ENCODE measurements at places on chromosomes 13 and 19. TPM values are rescaled to one million over a fixed set of nuclear protein-coding genes. Genes with fewer than 3 reads are reported as not detected.

GRCh38 chr13:28744656-28745055 is 25.9 kb upstream of the SLC46A3 start:
- no peak for DNase-seq

The ZNF66 gene
- total RNA-seq, result 5.2 TPM

The KLK3 gene
- total RNA-seq, result not detected

DNA sequence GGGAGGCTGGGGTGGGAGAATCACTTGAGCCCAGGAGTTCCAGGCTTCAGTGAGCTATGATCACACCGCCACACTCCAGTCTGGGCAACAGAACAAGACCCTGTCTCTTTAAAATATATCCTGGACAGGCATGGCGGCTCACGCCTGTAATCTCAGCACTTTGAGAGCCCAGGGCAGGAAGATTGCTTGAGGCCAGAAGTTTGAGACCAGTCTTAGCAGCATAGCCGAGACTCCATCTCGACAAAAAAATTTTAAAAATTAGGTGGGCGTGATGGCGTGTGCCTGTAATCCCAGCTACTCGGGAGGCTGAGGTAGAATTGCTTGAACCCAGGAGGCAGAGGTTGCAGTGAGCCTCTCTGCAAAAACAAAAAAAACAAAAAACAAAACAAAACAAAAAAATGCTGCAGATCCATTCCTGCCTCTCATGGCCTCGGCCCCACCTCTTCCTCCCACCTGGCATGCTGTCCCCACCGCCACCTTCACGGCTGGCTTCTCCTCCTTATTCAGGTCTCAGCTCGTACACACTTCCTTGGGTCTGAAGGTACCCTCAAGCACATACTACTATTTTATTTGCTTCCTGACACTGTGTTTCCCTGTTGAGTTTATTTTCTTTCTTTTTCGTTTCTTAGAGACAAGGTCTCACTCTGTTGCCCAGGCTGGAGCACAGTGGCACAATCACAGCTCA is 5.3 kb downstream of the RFX1 start:
- no peak for DNase-seq

The ZNF266 gene
- total RNA-seq, result 19.3 TPM

DNA sequence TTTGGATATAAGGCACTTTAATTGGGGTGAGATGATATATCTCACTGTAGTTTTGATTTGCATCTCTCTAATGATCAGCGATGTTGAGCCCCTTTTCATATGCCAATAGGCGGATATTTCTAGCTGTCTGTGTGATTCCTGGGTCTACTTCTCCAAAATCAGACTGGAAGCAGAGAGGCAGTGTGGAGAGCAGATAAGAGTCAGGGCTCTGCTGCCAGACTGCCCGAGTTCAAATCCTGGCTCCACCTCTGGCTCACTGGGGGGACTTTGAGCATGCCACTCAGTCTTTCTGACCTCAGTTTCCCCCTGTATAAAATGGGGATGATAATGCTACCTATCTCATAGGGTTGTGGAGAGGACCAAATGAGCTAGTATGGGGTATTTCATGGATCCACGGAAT is 24.0 kb upstream of the ACP7 start:
- no peak for DNase-seq

The ZNF560 gene
- total RNA-seq, result not detected

The RXFP2 gene
- not detected for total RNA-seq

DNA sequence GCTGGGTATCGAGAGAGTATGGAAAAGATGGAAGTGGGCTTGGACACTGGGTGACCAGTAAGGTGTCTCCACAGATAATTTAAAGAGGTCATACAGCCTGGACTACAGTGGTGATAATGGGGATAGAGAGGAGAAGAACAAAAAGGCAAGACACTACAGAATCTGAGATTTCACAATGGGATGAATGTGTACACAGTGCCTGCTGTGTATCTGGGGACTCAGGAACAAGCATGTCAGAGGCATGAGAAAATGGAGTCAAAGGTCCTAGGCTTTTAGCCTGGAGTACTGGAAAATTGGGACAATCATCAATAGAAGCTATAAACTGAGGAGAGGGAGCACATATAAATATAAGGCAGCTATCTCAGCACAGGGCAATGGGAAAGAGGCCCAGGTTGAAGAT is 69.4 kb downstream of the TSC22D1 start:
- DNase-seq, result no peak

DNA sequence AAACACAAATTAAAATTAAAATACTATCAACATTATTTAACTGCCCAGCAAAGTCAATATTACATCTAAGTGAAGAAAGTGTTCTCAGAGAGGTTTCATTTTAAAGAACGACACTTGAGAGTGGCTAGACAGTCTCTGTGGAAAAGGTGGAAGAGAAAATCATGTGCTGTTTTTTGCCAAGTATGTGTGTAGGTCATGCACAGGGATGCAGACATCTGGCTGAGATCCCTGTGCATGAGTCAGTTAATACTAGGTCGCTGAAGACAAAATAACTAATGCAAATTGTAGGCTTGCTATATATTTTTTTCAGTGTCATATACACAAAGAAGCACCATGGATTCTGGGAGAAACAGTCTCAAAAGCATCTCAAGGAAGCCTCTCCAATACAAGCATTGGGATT is 44.3 kb upstream of the ENOX1 start:
- DNase-seq, result no peak

The IL17D gene
- 9.8 TPM for total RNA-seq

DNA sequence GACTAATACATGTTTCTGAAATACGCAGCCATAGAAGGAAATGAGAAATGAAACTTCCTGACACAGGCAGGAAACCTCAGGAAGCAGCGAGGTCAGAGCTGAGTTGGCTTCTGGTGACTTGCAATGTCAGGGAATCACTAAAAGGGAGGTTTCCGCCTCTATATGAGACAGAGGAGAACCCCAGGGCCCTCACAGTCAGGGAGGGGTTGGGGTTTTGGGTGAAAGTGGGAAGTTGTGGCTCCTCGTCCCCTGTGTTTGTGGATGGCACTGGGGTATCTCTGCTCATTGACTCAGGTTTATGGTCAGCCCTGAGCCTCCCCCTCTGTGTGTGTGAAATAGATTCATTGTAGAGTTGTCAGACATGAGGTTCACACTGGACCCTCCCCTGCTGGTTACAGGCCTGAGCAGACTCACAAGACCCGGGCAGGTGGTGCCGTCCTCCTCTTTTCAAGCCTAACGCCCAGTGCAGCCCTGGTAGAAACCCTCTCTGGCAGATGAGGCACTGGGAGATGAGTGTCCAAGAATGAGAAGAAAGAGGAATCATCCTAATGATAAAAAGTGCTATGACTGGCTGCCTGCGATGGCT is 5.5 kb upstream of the LILRA6 start:
- DNase-seq, result no peak

DNA sequence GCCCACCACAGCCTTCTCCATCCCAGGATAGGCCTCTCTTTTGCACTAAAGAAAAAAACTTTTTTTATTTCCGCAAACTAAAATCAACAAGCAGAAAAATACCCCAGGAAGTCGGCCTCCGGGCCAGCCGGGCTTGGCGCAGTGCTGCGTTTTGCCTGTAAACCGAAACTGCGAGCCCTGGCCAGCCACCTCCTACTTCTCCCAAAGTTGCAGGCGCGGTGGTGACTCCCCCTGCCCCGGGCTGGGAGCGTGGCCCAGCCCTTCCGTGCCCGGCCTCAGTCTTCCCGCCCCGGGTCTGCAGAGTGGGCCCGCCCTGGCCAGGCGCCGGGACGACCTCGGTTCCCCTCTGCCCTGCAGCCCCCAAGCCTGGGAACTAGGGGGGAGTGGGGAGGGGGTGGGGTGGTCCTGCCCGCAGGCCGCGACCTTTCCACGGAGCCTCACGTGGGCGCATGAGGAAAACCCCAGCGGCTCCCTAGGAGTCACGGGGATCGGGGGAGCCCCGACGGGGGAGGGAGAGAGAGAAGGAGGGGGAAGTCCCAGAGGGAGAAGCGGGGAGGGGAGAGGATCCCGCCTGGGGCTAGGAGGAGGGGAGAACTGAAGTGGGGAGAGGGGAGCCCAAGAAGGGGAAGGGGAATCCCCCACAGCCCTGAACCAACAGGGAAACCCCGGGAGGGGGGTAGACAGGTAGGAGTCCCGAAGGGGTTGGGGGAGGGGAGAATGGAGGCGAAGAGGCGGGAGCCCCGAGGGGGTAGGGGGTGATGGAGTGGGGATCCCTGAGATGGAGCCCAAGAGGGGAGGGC is 3.0 kb downstream of the GADD45B start:
- peak; percentile 96 for DNase-seq

DNA sequence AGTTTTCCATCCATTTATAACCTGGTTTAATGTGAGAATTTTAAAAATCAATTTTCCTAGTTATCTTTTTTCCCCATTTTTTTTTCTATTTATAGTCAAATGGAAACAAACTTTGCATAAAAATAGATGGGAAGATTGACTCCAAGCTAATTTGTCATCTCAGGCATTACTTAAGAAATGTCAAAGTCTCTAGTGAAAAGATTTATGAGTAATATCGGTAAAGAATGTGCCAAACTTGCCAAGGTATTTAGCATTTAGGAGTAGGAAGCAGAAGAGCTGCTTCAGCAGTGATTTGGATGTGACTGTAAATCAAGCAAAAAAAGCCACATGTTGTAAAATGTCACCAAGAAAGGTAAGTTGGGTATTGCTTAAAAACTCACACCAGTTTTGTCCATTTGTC is 108.6 kb downstream of the LACC1 start:
- DNase-seq, result no peak

The VWA8 gene
- total RNA-seq, result 16.6 TPM

DNA sequence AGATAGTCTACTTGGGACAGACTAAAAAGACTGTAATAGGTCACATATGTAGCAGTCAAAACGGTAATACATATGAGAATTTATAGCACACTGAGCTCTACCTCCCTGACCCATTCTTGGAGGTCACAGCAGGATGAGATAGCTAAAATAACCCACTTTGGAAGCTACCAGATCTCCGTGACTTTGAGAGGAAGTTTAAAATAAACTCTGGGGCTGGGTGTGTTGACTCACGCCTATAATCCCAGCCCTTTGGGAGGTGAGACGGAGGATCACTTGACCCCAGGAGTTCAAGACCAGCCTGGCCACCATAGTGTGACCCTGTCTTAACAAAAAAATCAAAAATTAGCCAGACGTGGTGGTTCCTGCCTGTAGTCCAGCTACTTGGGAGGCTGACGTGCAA is 45.3 kb downstream of the DHRS12 start:
- no peak for DNase-seq

DNA sequence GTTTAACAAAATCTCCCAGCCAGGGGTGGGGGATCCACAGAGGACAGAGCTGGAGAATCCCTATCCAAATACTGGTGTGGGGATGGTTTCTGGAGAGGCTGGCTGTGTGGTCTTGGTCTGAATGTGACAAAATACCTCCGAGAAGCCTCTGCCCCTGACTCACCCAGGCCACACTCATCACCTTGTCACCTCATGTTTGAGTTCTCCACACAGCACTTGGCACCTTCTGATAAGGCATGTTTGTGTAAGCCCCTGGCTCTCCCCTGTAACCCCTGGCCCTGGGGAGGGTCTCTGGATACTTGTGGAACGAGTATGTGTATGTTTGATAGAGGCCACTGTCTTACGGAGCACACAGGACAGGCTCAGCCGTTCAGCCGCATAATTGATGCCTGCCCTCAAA is 14.7 kb downstream of the TECR start:
- no peak for DNase-seq

The NPHS1 gene
- total RNA-seq, result not detected

DNA sequence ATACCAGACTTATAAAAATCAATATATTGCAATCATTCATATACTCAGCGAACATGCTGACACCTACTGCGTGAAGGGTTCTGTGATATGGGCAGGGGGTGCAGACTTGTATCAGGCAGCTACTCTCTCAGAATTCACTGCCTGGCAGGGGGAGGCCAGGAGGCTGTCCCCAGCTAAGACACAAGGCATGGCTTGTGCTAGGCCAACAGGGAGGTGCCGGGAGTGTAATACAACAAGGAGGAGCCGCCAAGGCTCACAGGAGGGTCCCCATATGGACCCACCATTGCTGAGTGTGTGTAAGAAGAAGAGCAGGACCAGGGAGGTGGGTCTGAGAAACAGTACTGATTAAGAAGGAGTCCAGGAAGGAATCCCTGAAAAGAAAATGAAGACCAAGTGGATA is 97.2 kb downstream of the COL4A2 start:
- no peak for DNase-seq

DNA sequence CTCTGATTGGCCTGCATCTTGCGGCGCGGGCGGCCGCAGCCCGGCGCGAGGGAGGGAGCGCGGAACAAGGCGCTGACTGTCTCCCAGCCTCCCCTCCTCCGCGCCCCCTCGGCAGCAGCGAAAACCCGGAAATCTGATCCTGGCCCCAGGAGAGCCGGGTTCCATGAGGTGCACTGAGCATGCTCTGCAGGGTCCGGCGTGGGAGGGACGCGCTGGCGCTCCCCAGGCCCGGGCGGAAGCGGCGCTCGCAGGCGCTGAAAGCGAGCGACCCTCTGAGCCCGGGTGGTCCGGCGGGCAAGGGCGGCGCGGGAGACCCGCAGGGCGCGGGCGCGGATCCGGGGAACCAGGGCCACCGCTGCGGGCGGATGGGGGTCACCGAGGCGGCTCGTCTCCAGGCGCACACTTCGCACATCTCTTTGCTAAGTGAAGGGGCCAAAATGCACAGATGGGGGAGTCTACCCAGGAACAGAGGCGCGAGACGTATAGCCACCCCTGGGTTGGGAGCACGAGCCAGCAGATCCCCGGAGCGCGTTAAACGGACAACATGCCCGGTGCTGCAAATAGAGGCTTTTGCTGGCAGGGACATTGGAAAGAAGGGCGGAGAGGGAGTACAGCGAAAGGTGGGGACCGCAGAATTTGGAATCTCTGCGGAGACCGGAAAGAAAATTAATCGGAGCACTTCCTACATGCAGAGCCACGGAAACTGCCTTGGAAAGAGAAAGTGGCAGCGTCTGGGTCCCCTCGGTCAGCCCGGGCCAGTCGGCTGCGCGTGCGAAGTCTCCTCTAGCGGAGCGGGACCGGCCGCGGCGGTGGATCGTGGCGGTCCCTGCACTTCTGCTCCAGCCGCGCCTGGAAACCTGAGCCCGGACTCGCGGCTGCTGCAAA is 510 bp upstream of the PCDH9 start:
- DNase-seq, result peak; percentile 97

All from posterior vena cava (tissue), 2 donors.